Stimulated activated CD4-positive, alpha-beta T cell treated with anti-CD3 and anti-CD28 coated beads, TNF-alpha, amount 100 ng/mL, for 48 hours (primary cell): ENCODE measurements at places on chromosomes 2 and 18.
A peak's percentile ranks its signal among the peaks of the same experiment; 100 is the strongest.

DNA sequence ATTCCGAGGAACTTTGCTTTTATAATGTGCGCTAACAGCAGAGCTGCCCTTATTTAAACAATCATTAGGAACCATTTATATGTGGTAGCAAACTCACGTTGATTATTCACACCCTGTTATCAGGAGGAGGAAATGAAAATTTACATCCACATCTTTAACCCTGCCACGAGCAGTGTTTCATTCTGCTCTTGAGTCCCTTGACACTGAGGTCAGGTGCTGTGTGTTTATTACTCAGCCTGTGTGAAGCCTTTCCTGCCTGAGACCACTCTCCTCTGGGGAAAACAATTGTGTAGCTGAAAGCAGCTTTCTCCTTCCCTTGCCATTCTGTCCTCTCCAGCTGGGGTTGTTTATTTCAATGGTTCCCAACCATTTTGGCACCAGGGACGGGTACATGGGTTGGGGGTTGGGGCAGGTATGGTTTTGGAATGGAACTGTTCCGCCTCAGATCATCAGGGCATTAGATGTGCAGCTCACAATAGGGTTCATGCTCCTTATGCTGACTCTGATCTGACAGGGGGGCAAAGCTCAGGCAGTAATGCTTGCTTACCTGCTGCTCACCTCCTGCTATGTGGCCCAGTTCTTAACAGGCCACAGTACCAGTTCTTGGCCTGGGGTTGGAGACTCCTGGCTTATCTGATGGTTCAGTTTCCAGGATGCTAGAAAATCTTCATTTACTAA is 651.1 kb downstream of the TDRD15 start:
- DNase-seq: no peak

DNA sequence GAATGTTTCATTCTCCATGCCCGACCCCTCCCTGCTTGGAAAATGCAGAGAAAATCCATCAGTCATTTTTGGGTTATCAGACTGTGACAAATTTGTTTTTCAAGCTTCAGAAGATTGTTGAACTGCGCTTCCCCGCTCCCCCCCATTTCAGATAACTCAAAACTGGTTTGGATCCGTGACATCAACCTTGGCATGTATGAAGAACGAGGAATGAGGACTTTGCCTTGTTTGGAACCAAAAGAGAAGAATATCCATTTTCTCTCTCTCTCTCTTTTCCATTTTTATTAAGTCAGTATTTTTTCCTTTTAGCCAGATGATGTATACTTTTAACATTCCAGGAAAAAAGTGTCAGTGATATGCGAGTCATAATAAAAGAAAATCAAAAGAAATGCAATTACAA is 171.6 kb downstream of the BCL2 start:
- no peak for DNase-seq

GRCh38 chr2:231597627-231598026 is 5.0 kb downstream of the TEX44 start:
- no peak for DNase-seq

DNA sequence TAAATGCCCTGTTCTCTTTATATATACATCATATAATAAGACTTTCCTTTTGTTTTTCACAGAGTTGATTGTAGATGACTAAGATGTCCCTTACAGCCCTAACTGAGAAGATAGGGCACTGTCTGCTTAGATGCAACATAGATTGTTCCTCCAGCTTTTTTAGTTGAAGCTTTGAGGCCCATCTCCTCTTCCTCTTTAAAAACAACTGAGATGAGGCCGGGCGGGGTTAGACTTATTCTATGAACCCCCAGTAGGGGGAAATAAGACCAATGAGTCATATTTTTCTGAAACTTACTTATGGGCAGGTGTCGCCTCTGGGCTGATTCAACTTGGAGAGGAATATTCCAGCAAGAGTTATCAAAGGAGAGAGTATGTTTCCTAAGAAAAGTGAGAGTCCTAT is 84.6 kb downstream of the FBXO15 start:
- peak; percentile 41 for DNase-seq

DNA sequence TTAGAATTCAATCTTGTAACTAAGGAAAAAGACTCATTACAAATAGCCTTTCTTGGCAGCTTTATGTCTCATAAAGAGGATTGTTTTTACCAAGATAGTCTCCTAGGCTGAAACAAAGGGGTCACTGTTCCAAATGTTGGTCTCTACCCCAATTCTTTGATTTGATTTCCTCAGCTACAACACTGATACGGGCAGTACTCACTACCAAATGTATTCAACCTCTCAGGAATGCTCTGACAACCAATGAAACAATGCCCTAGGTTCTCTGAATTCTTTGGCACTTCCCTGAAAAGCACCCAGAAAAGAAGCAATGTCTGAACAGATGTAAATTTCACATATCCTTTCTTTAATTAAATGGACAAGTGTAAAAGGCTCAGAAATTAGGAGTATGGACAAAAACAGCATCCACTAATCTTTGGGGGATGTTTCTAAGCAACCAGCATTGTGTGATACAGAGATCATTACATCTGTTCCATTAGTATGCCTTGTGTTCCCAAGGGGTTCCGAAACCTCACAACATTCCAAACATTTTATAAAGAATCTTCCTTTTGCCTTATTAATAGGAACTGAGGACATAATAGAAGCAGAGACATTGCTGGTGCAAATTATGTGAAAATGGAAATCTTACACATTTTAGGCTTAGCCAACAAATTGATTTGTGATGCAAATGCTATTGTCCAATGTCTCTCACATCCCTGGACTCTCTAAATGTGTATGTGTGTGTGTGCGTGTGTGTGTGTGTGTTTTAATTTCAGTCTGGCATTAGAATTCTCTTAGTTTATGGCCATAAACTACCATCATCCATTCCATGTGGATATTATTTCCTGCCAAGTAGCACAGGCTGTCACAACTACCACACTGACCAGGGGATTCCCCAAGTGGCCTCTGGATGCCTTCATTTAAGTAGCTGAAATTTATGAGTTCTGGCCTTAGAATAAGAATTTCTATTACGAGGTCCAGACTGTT is 276.0 kb downstream of the MTX2 start:
- DNase-seq: no peak

DNA sequence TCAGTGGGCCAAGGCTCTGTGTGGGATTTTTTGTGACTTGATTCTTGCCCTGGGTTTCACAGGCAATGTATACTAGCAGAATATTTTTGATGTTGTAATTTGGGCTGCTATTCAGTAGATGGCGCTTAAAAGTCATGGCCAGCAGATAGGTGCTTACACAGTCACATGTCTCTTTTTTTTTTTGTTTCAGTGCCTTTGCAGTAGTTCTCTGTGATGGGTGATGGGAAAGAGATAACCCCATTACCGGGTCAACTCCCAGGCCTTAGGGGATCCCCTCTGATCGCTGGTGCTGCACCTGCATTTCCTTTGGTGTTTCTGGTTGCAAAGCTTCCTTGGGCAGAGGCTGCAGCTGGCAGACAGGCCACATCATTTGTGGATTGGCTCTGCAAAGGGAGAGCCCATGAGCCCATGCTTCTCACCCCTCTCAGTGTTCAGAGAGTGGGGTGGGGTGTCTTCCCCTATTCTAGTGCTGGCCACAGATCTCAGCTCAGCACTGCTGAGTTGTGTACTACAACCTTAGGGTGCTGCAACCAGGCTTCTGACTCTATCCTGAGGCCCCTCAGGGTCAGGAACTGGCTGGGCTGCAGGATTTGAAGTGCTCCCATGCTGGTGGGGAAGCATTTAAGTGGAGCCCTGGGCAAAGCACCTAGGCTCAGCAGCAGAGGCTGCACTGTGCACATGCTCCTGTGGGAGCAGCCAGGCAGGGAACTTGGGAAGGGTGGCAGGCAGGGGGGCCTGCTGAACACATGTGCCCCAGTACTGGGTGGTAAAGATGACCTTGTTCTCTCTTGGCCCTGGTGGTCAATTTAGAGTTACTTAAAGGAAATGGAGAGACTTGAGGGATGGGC is 219.8 kb upstream of the SPHKAP start:
- DNase-seq: no peak

DNA sequence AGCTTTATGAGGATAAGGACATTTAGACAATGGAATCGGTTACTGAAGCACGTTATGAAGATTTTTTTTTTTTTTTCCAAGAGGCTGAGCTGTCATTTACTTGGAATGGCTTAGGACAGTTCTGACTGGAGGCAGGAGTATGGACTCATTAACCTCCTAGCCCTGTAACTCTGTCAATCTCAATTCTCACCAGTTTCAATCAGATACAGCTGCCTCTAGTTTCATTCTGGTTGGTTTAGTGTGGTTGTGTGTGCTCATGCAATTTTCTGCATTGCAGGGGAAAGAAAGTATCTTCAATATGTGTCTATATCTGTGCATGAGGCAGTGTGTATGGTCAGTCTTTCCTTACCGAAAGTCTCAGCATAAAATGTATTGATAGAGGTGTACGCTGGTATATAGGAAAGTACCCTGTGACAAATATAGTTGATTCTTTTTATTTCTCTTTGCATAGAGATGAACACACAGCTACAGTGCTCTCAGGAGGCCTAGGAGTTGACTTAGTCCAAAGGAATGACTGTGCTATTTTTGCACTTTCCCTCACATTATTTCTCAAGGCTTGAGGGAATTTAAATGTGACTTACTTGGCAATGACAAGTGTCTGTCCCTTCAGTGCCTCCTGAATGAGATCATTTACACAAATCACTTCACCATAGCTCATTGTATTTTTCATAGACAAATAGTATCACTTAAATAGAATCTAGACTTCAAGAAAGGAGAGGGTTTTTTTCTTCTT is 50.5 kb upstream of the GRB14 start:
- no peak for DNase-seq

- no peak for DNase-seq
These were observed 26.7 kb downstream of the CIB4 start for GRCh38 chr2:26614216-26615138.

DNA sequence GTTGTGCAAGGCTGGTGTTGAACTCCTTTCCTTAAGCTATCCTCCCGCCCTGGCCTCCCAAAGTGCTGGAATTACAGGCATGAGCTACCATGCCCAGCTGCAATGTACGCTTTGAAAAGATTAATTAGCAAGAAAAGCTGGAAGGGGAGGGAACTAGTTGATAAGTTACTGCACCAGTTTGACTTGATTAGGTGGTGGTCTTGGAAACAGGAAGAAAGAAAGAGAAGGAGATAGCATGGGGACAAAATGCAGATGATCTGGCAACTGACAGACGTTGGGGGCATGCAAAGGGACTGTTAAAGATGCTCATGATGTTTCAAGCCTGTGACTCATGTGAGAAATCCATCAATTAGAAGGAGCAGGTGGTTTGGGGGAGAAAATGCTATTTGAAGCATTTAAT is 68.6 kb downstream of the PLEKHM3 start:
- no peak for DNase-seq
